ENCODE measurements at places on chromosomes 11 and 22.

DNA sequence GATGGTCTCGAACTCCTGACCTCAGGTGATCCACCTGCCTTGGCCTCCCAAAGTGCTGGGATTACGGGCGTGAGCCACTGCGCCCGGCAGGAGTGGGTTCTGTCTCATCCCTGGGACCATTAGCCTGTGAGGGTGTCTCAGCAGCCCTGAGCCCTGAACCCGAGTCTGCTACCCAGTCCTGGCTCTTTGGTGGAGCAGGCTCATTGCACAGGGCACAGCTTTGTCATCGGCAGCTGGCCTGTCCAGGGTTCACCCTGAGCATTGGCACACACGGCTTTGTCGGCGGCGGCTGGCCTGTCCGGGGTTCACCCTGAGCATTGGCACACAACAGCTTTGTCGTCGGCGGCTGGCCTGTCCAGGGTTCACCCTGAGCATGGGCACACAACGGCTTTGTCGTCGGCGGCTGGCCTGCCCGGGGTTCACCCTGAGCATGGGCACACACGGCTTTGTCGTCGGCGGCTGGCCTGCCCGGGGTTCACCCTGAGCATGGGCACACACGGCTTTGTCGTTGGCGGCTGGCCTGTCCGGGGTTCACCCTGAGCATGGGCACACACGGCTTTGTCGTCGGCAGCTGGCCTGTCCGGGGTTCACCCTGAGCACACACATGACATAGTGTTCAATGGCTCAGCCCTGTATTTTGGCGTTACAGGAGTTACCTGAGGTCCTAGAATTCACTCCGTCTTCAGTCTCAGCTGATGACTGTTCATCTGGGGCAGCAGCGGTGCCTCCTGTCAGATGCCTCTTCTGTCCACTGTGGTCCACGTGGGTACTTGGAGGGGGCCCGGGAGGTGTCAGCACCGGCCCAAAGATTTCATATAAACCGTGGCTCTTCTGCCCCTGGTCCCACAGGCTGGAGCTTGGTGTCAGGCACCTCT, 1082.5 kb downstream of the BRD1 start:
- DNase-seq = no peak

- no peak for DNase-seq
Measured at GRCh38 chr11:15158351-15159015, 43.8 kb downstream of the INSC start.

DNA sequence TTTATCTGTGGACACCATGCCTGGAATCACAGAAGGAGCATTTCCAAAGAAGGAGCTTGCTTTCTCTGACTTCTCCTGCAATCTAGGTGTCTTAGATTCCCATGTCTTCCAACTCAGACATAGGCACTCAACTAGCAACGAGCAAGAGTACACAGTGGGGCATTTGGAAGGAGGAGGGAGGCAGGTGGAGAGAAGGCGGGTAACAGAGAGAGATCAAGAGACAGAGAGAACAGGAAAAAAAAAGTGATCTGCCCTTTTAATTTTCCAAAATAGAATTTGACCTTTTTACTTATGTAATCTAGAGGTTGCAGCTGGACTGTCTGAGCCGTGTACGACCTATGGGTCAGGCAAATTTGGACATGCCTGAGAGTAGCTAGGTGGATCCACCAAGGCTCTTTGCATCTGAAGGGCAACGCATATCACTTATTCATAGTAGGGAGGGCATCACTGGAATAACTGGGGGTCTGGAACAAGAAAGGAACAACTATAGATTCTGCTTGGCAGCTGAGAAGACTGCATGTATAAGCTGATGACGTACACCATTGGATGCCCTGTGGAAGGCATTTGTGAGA, 37.3 kb upstream of the POGLUT3 start:
- DNase-seq = no peak

- peak; percentile 81 for DNase-seq
Measured at GRCh38 chr22:46798366-46799350, 36.2 kb downstream of the TBC1D22A start.

- no peak for DNase-seq
Measured at GRCh38 chr11:70281156-70281609, 10.7 kb downstream of the PPFIA1 start.

DNA sequence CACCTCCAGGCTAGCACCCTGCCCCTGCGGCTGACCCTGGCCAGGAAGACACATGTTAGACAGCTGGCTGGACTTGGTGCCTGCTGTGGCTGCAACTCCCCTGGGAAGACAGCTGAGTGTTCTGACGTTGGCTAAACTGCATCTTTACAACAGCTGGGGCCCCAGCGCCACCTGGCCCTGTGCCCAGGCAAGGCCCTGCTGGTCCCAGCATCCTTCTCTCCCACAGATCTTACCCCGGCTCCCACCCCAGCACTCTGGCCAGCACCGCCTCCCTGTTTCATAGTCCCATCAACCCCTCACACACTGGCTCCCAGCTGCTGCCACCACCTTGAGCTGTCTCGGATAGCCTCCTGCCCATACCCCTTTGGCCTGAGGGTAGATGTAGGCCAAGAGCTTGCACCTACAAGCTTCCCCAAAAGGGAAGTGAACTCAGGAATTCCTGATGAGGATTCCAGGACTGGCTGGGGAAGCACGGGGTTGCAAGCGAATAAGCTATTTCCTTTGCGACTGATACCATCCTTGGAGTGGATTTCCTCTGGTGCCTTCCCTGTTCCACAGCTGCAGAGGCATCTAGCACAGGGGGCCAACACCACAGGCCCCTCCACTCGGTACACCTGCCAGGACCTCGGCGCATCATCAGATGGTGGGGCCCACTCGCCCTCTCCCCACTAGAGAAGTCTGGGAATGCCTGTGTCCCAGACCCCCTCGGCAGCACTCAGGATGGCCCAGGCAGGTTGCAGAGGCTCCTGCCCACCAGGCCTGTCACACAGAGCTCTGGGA, 28.5 kb downstream of the RSPH14 start:
- DNase-seq = no peak

DNA sequence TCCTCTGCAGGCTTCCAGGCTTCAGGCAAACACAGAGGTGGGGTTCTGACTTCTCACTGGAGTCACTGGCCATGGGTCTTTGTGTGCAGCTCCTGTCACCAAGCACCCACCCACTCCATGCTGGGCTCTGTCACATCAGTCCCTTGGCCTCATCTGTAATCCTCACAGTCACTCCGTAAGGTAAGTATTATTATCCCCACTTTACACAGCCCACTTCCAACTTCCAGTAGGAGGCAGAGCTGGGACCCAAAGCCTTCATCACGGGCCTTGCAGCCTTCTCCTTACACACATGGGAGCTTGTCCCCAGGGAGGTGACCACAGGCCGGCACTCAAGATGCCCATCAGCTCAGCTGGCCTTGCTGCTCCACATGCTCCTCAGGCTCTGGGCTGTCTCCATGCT, 266.7 kb upstream of the B3GAT1 start:
- no peak for DNase-seq

GRCh38 chr22:23113847-23114720, 27.7 kb downstream of the RSPH14 start:
- DNase-seq = no peak

DNA sequence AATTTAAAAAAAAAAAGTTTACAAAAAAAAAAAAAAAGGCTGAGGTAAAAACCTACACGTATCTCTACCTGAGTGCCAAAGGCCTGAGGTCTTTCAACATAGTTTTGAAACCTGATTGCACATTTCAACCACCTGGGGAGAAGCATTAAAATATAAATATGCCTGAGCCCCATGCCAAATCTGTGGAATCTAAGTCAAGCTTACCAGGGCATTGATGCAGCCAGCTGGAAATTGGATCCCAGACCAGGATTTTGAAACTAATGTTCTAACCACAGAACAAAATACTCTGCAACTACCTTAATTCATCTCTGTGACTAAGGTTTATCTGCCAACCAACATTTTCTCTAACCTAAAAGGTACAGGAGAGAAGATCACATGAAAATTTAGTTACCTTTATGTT, 38.8 kb upstream of the CHRNA10 start:
- no peak for DNase-seq

GRCh38 chr22:23127055-23127756, 14.6 kb downstream of the RSPH14 start:
- no peak for DNase-seq

GRCh38 chr11:60672255-60672654, 27.2 kb upstream of the MS4A8 start:
- no peak for DNase-seq

GRCh38 chr11:36469881-36470802, 39.9 kb downstream of the TRAF6 start:
- DNase-seq = no peak

DNA sequence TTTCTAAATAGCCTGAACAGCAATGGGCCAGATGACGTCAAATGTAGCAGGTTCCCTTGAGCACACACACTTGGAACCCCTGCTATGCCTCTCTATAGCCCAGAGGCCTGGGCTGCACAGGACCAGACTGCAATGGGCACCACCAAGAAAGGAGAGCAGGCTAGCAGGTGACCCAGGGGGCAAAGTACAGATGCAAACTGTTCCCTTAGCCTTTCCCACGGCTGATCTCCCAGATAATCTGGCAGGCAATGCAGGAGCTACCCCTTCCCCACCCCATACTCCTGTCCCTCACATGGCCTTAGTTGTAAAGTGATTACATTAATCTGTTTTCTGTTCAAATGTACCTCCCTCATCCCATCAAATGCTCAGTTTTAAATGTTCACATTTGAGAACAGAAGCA, 41.3 kb downstream of the SMCO4 start:
- no peak for DNase-seq

DNA sequence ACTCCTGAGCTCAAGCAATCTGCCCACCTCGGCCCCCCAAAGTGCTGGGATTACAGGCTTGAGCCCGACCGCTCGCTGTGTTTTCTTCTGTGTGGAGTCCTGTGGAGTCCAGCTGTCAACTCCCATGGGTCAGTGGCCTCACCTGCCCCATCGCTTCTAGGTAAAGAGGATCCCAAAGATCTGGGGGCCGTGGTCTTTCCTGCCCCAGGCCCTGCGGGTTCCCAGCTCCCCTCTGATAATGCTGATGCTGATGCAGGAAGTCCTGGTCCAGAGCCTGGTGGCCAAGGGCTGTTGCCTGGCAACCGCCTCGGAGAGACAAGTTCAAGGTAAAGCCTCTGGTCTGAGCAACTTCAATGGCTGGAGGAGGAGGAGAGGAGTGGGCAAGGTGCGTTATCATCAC, 9.6 kb downstream of the SSTR3 start:
- no peak for DNase-seq

DNA sequence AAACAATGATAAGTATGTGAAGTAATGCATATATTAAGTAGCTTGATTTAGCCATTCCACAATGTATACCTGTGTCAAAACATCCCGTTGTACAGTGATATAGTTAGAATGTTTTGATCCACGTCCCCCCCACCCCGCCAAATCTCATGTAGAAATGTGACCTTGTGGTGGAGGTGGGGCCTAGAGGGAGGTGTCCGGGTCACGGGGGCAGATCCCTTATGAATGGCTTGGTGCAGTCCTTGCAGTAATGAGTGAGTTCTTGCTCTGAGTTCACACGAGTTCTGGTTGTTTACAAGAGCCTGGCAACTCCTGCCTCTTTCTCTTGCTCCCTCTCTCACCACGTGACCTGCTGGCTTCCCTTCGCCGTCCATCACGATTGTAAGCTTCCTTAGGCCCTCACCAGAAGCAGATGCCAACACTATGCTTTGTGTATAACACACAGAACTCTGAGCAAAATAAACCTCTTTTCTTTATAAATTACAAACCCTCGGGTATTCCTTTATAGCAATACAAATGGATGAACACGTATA, 41.6 kb downstream of the FANCF start:
- no peak for DNase-seq

DNA sequence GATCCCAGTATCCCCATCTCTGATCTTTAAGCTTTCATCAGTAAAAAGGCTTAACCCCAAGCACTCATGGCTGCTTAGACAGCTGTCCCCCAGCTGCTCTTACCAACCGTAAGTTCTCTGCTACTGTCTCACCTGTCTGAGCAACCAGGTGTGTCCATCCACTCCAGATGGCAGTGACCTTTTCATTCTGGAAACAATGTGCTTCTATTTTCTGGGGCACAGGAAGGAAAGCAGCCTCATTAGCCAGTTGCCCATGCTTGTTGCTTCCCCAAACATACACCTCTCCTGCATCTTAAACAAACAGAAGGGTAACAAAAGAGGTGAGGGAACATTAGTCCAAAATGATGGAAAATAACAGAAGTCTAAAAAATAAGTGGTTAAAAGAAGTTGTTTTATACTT, 24.4 kb downstream of the SERGEF start:
- no peak for DNase-seq

- DNase-seq = no peak
Measured at GRCh38 chr11:108233277-108233945, 10.5 kb downstream of the ATM start.

DNA sequence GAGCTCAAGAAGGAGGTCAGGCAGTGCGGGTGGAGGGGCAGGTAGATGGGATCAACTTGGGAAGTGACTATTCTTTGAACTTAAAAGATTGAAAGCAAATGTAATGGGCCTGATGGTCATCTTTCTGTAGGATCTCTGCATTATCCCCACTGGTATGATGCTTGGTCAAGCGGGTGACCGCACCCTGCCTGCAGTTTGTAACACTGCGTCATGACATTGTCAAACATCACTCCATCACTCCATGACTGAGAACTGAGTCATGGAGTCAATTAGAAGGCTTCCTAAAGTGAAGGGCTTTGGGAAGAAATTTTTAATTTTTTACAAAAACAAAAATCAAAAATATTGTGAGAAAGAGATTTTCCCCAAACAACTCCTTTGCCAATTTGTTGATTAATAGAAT, 62.4 kb upstream of the BMAL1 start:
- no peak for DNase-seq

DNA sequence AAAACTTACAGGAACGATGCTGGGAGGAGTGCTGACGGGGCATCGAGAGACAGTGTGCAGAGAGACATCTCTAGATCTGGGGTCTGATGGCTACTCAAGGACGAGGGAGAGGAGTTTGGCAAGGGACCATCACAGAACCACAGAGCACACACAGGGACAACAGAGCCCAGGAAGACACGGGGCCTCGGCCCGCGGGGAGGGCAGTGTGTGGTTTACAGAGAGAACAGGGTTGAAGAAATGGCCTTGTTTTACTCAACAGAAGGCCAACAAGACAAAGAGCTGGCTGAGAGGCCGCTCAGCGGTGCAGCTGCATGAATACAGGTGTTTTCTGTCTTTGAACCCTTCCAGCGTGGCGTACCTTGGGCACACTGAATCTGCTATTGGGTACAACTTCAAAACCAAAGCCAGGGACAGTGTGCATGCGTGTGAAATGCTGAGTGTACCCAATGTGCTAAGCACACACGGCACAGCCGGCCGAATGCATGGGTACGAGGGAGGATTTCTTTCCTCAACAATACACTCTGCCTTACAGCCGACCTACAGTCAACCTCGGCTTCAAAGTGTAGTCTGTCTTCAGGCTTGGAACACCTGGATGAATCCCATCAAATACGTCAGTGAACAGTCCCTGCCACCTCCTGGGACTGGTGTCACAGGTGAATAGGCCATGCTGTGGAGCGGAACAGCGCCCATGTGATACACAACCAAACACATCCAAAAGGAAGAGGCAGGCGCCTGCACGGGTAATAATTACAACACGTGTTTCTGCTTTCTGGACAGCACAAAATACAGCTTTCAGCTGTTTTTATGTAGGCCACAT, 20.7 kb upstream of the BID start:
- DNase-seq = no peak

DNA sequence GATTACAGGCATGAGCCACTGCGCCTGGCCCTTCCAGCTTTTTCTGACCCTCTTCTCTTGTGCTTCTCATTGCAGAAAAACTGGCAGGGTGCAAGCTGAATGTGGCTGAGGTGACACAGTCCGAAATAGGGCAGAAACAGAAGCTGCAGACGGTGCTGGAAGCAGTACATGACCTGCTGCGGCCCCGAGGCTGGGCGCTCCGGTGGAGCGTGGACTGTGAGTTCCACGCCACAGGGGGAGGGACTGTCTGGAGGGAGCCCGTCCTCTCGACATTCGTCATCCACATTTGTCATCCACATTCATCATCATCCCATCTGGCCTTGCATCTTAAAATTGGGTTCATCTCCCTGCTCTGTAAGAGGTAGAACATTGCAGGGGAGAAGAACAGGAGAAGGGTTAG, 49.3 kb upstream of the PARVG start:
- DNase-seq = no peak

Measured in CD4-positive, alpha-beta T cell treated with Interleukin-6 for 4 hours (primary cell).